ENCODE measurements at places on chromosomes 1 and 21.

DNA sequence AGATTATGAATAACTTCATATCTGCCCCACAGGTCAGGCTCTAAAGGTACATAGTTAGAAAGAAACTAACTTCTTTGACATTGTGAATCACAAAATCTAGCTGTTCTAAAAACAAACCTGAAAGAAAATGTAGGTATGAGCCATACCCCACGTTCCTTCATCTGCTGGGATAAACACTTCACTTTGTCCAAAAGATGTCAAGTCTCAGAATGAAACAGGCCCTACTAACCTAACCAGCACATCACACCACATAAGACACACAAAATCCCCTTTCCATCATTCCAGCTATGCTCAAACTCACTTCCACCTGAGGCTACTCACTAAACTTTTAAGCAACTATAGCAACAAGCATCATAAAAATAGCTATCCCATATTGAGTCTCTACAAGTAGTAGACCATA lies 65.2 kb upstream of the GJA5 start:
- no peak for DNase-seq

- DNase-seq = no peak
Observed at GRCh38 chr1:194309697-194310096, 1123.3 kb upstream of the B3GALT2 start.

DNA sequence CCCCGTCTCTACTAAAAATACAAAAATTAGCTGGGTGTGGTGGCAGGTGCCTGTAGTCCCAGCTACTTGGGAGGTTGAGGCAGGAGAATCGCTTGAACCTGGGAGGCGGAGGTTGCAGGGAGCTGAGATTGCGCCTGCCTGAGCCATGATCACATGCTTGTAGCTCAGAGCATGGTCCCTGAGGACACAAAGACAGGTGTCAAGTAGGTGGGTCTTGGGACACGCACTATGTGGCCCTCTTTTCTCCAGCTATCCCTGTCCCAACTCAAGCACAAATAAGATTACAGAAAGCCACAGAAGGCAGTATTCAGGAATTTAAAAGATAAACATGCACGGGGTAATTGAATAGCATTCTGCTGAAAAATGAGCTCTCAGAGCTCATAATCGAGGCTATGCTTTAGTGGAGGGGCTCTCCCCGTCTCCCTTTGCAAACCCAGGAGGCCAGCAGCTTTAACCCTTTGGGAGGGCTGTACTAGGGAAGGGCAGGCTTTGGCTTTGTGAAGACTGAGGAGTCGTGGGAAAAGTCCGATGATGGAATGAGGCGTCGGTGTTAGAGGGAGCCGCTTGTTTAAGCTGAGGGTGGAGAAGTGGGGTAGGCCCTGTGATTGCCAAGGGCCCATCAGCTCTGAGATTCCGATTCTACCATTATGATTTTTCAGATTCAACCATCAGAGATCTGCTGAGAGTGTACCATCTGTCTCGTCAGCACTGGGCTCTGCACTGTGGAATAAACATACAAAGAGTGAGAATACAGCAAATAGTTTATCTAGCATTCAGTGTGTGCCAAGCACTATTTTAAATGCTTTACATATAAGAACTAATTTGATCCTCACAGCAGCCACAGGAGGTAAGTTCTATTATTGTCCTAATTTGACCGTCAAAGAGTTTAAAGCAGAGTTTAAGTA lies 59.7 kb upstream of the CD34 start:
- no peak for DNase-seq

DNA sequence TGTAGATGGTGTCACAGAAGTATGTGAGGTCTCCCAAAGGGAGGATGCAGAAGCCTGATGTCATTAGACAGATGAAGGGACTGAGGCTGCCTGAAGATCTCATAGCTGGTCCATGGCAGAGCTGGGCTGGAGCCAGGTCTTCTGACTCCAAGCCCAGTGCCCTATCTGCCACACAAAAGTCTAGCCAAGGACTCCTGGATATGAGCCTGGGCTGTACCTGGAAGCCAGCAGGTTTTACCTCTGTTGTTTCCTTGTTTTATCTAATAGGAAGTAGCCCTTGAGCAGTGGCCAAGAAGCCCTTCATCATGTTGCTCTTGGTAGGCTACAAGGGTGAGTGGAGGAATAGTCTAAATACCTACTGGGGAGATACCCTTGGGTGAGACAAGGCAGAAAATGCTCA lies 74.4 kb upstream of the SLC44A3 start:
- DNase-seq = no peak

DNA sequence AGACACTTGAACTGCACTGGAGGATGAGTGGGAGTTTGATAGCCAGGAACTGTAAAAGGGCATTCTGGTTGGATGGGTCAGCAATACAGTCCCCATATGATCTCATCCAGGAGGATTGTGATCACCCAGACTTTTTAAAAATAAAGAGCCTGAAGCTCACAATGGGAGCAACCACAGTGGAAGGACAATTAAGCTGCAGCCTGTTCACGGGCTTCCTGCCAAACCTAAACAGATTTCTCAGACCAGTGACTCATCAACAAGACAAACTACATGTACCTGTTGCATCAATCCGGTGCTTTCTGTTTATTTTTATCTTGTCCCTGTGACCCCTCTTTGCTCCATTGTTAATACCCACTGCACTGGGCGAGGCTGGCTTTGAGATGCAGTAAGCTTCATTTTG lies 52.3 kb downstream of the PAPPA2 start:
- DNase-seq = no peak

DNA sequence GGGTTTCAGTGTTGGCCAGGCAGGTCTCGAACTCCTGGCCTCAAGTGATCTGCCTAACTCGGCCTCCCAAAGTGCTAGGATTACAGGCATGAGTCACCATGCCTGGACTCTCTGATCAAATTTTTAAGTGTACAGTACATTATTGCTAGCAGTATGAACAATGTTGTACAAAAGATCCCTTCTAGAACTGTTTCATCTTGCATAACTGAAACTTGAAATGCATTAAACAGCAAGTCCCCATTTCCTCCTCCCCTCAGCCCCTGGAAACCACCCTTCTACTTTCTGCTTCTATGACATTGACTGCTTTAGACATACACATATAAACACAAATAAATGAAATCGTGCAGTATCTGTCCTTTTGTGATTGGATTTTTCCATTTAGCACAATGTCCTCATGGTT lies 463.4 kb downstream of the PTPRC start:
- no peak for DNase-seq

DNA sequence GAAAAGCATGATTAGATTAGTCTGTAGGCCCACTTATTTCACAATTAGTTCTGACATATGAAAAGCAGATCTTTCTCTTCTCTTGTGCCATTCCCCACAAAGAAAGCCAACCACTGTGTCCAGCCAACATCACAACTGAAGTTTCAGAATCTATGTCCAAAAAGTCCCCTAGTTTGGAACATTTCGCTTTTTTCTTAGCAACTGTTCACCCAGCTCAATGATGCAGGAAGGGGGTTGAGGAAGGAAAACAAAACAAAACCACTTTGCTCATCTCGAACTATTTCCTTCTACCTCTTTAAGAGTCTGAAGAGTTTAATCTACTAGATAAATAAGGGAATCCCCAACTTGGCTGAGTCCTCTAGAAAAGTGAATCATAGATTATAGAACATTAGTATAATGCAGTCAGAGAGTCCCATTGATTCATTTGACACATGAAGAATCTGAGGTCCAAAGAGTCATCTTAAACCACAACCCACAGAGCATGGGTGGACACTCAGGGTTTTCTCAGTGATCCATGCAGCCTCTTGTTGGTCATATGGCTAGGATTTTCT lies 159.3 kb upstream of the SGIP1 start:
- no peak for DNase-seq

GRCh38 chr1:156119503-156120209 lies 5.1 kb downstream of the LMNA start:
- no peak for DNase-seq

GRCh38 chr1:154129391-154129970 lies 25.4 kb downstream of the NUP210L start:
- DNase-seq = no peak

GRCh38 chr1:174017231-174017970 lies 4.8 kb downstream of the RC3H1 start:
- no peak for DNase-seq

- no peak for DNase-seq
Observed at GRCh38 chr1:36091141-36091540, 2.4 kb downstream of the ADPRS start.

- DNase-seq = no peak
Observed at GRCh38 chr1:29640428-29640785, 404.1 kb downstream of the PTPRU start.

GRCh38 chr1:174736831-174737230 lies 262.9 kb upstream of the CACYBP start:
- DNase-seq = no peak

DNA sequence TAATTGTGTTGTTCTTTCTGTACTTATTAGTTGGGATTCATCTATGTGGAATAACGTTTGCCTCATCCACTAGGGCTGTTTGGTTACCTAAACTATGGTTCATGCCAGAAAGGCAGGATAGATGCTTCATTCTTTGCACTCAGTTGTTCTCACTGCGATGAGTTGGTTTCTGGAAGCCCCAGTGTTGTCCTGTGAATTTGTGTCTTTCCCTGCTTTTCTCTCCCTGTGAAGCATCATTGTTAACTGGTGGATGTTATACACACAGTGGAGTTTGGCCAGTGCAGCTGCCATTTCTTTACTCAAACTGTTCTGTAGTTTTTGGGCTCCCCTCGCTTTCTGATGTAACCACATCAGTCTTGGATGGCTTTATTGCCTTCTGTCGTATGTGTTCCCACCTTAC lies 143.6 kb upstream of the COL6A1 start:
- no peak for DNase-seq

DNA sequence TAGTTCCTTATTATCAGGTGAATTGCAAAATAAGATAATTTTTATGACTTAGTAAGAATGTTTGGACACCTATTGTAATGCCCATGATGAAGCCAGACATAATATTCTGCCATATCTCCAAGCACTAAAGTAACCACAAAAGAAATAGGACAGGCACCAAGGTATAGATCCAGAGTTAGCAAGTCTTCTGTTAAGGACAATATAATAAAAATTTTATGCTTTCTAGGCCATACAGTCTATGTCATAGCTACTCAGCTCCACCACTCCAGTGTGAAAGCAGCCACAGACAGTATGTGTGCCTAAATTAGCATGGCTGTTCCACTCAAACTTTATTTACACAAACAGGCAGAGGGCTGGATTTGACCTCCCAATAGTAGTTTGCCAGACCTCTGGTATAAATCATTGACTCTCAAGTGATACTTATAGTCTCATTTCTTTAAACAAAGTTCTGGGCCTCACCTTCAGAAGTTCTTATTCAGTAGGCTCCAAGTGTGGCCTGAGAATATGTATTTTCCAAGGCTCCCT lies 88.3 kb downstream of the SCMH1 start:
- DNase-seq = no peak

DNA sequence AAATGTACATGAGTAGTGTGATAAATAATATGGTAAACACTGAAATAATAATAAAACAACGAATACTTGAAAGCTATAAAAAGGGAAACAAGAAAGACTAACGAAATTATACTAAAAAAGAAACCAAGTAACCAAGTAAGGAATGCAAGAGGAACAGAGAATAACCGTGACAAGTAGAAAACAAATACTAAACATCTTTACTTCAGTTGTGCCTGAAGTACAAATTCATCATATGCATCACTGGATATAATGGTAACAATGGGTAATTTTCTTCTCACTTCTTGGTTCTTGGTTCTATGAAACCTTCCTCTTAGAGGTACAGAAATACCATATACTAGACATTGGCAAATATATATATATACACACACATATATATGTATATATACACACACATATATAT lies 1093.6 kb upstream of the B3GALT2 start:
- no peak for DNase-seq

GRCh38 chr1:74842726-74843125 lies 109.8 kb downstream of the TYW3 start:
- DNase-seq = no peak

- no peak for DNase-seq
Observed at GRCh38 chr21:41974752-41975053, 20.9 kb upstream of the C2CD2 start.

- DNase-seq = no peak
Observed at GRCh38 chr21:26964170-26964778, 2.6 kb downstream of the ADAMTS5 start.

DNA sequence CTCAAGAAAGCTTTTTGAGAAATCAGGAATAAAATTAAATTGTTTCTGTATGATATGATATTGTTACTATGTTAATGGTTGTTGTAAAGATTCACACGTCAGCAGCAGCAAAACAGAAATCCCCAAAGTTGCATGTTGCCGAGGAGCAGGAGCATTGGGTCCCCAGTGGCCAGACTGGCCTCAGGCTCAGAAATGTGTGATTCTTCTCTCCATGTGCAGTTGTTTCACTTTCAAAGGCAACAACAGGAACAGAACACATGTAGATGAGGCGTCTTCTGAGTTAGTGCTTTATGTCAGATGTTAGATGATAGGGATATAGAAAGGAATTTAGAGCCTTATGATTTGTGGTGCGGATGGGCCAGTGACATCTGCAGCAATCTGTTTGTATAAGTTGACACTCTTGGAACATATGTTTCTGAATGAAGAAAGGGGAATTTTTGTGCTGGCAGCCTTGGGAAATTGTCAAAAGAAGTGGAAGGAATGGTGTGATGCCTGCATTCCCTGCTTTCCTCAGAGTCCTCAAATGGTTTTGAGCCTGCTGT lies 2.1 kb upstream of the TTLL7 start:
- no peak for DNase-seq

GRCh38 chr1:31934706-31935629 lies 3.2 kb downstream of the PTP4A2 start:
- DNase-seq = no peak

GRCh38 chr1:205313563-205314308 lies 7.8 kb downstream of the NUAK2 start:
- peak; percentile 35 for DNase-seq

Data from stimulated activated CD8-positive, alpha-beta memory T cell treated with anti-CD3 and anti-CD28 coated beads, Interleukin-4, amount 100 ng/mL, for 24 hours (primary cell).